ENCODE measurements at places on chromosomes 12 and 14. TPM values are rescaled to one million over a fixed set of nuclear protein-coding genes. Genes with fewer than 3 reads are reported as not detected.
A peak's percentile ranks its signal among the peaks of the same experiment; 100 is the strongest.

DNA sequence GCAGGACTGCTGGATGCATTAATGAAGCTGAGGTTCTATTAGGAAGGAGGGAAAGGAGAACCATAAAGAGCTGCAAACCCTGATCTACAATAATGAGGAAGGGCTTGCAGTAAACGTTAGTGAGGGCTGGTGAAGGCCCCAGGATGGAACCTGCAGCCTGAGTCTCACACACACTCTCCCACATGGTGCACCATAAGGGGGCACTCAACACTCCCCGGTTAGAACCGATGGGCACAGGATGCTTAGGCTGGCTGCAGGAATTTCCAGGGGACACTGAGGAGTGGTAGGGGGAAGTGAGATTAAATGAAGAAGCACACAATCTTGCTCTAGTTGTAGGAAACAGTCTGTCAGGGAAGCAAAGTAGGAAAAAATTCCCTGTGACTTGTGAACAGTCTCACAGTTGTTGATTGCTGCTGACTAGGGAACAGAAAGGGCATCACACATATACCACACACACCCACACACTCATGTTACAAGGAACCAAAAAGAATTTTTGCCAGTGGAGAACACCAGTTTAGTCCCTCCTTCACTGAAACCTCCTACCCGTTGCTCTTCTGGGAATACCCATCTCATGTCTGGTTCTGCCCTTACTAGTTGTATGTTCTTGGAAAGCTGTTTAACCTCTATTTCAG lies 56.2 kb upstream of the FERMT2 start:
- H3K27me3 ChIP-seq: no peaks in the 10 kb centered on the region
- H3K27ac ChIP-seq: no peak overlapping the region
- no peak overlapping the region for H3K4me3 ChIP-seq

The C1R gene
- 2.0 TPM for polyA plus RNA-seq

- peak overlapping the region; percentile 93 for H3K27ac ChIP-seq
- peaks cover 40% of the 10 kb centered on the region for H3K4me1 ChIP-seq
- no peak for DNase-seq
- peaks cover 8% of the 10 kb centered on the region for H3K36me3 ChIP-seq
- H3K27me3 ChIP-seq: no peaks in the 10 kb centered on the region
- H3K4me3 ChIP-seq: peak overlapping the region; percentile 99
Measured at GRCh38 chr12:89525305-89525823, 483 bp downstream of the POC1B start.

DNA sequence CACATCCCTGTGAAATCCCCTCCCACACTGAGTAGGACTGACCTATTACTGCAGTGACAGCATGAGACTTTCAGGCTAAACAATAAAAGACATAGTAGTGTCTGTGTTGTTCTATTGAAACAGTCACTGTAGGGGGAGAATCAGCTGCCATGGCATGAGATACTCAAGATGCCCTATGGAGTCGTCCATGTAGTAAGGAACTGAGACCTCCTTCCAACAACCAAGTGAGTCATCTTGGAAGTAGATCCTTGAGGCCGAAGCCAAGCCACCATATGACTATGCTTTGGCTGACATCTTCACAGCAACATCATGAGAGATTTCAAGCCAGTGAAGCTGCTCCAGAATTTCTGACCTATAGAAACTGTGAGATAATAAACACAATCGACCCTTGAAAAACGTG lies 12.1 kb upstream of the LRP6 start:
- no peak overlapping the region for H3K27ac ChIP-seq
- H3K36me3 ChIP-seq: no peaks in the 10 kb centered on the region
- H3K4me1 ChIP-seq: no peaks in the 10 kb centered on the region
- DNase-seq: no peak

- H3K27me3 ChIP-seq: no peaks in the 10 kb centered on the region
- no peak for DNase-seq
- no peak overlapping the region for H3K4me3 ChIP-seq
- H3K4me1 ChIP-seq: peaks cover 10% of the 10 kb centered on the region
- H3K36me3 ChIP-seq: no peaks in the 10 kb centered on the region
Measured at GRCh38 chr14:72613231-72613974, 280.5 kb downstream of the DPF3 start.

The SP7 gene
- 0.27 TPM for polyA plus RNA-seq

DNA sequence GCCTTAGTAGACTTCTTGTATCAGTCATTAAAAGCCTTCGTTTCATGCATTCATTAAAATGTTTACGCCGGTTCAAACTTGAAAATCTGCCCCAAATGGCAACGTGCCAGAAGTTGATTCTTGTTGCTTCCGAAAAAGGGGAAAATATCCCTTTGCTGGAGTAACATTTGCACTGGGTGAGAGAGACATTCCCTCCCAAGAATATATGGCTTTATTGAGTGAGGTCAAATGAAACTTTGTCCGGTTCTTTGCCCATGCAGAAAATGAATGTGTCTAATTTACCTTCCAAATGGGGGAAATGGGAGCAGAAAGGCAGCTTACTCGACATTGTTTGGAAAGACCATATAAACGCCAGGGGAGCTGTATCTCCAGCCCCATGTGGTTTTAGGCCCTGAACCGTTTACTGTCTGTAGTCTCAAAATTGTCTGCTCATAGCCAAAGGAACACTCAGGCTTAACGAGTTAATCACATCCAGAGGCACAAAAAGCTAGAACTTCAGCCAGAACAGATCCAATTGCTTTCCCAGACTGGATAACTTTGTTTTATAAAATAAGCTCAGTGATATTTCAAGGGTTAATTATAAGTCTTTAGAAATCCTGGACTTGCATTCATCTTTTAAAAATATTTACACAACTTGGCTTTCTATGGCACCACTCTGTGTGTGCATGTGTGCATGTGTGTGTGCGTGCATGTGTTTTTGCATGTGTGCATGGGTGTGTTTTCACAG lies 2.9 kb upstream of the EMP1 start:
- no peaks in the 10 kb centered on the region for H3K36me3 ChIP-seq
- H3K27me3 ChIP-seq: peaks cover 46% of the 10 kb centered on the region
- H3K4me3 ChIP-seq: no peak overlapping the region
- DNase-seq: no peak
- H3K27ac ChIP-seq: no peak overlapping the region

All from naive B cell (primary cell).